ENCODE measurements at places on chromosomes 12 and 14.

- DNase-seq, result no peak
Measured at GRCh38 chr12:51809193-51809592, 39.3 kb downstream of the FIGNL2 start.

- no peak for DNase-seq
Measured at GRCh38 chr12:98559666-98560065, 33.8 kb upstream of the SLC25A3 start.

GRCh38 chr12:108591267-108591980, 6.5 kb downstream of the TMEM119 start:
- DNase-seq, result no peak

- no peak for DNase-seq
Measured at GRCh38 chr12:115630136-115630535, 647.4 kb downstream of the MED13L start.

DNA sequence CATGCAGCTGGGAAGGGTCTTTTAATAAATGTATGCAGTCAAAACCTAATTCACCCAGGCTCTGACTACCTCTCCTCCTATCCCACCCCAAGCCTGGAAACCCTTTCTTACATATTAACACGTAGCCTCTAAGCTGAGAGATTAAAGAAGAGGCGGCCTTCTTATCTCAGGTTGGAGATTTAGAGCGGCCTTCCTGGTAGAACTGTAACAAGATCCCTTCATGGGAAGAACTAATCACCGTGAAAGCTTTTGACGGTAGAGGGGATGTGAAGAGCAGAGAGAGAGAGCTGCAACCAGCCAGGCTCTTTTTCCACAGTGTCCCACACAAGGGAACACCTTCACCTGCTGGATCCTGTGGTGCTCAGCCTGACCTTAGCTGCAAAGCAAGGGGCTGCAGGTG, 367.4 kb downstream of the MED13L start:
- no peak for DNase-seq

DNA sequence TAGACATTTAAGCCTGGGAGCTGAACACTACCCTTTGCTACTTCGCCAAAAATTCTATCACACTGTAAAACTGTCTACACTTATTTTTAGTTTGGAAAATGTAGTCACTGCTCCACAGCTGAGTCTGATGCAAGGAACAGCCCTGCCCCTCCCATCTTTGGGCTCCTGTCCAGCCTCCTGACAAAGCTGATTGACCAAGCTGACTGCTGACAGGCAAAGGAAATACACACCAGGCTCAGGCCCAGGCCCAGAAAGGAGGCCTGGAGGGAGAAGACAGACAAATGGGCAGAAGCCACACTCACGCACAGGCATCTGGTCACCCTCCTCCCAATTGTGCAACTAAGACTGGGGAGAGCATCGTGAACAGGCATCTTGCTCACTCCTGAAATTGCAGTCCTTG, 55.3 kb downstream of the ISCA2 start:
- DNase-seq, result no peak

DNA sequence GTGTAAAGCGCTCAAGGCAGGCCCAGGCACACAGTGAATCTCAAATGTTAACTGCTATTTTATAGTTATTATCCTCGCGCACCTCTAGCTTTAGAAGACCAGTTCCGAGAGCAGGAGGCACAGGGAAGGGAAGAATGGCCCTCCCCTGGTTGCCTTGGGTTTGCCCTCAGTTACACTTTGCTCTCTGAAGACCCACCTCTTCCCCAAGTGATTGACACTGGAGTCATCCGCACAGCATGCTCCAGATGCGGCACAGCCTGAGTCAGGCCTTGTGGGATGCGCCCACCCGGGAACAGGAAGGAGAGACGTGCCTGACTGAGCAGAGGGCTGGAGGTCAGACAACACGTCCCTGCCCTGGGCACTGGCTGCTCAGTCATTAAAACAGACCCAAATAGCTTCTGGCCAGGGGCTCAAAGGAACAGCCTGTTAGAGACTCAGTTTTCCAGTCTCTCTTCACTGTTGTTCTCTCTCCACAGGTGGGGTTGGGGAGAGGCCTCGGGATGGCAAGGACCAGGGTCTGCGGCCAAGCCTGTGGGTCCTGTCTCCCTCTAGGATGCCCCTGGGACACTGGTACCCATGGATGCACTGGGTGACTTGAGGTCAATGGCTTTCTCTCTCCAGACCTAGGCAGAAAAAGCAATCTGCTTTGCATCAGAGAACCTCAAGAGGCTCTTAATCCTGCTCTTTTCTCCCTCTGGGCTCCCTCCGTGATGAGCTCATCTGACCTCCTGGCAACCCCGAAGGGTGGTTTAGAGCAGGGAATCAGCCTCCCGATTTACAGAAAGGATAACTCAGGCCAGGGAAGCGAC, 13.6 kb upstream of the MLXIP start:
- peak; percentile 61 for DNase-seq

DNA sequence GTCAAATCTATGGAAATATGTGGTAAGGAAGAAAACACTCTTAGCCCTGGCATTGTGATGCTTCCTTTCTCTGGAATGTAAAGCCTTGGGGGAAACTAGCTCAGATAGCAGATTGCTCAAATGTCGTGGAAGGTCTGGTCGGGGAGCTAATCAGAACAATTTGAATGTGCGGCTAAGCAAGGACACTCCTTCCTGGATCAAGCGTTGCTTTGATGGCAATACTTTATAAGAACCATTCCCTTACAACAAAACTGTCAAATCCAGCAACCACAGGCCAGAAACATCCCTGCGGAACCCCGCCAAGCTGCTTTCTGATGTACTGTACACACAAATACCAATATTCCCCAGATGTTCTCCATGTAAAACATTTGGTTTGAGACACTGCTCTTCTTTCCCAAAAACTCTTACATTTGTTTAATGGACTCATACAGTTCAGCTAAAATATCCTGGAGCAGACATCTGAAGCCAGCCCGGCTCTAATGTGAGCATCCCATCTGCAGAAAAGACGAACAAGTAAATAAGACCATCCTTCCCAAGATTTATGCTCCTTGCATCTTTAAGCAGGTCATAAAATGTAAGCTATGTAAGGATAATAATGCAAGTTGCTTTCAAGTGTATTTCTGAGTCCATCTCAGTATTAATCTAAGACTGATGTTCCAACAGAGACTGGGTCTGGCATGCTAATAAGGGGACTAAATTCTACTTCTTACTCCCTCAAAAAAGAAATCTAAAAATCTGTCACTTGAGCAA, 20.2 kb downstream of the NUAK1 start:
- DNase-seq, result no peak

- peak; percentile 26 for DNase-seq
Measured at GRCh38 chr12:27821259-27821973, 41.4 kb upstream of the MANSC4 start.

DNA sequence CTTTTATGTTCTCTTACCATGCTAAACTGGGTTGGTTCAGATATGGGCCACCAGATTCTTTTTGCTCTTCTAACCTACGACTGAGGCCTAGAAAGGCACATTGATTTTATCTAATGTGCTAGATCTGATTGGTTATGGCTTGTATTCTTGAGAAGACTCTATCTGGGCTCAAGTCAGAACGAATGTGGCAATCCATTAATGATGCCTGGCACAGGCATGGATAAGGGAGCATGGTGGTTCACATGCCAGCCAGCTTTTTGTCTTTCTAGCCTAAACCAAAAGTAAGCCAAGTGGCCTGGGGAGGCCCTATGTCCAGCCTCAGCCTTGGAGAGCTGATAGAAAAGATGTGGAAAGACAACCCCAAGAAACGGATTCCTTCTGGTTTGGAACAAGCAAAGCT, 82.7 kb downstream of the KNTC1 start:
- no peak for DNase-seq

DNA sequence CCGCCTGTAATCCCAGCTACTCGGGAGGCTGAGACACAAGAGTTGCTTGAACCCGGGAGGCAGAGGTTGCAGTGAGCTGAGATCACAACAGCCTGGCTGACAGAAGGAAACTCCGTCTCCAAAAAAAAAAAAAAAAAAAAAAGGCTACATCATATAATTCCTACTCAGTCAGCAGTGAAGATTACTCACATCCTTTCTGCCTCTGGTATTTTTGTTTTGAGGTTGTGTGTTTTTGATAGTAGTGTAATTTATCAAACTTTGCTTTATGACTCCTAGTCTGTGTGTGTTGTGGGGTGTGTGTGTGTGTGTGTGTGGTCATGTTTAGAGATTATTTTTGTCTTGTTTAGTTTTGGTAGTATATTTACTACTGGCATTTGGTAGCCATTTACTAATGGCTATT, 29.8 kb upstream of the DLGAP5 start:
- no peak for DNase-seq

GRCh38 chr14:104537613-104537988, 42.0 kb upstream of the C14orf180 start:
- DNase-seq, result no peak

- DNase-seq, result no peak
Measured at GRCh38 chr14:89841851-89842250, 112.7 kb downstream of the EFCAB11 start.

DNA sequence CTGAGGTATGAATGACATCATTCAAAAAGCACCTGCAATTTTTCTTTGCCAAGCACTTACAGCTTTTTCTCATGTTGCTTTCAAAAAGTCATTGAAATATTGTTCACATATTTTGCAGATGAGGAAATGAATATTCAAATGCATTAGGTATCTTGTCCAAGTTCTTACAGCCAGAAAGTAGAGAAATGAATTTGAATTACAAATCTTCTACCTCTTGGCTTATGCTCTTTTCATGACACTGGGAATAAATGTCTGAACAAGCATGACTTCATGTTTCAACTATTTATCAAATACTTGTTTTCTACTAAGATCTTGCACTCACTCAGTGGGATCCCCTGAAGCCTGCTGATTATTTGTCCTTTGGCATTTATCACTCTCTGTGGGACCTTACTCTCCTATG, 267.2 kb upstream of the BTG1 start:
- no peak for DNase-seq

GRCh38 chr12:103687253-103687652, 100.2 kb downstream of the STAB2 start:
- DNase-seq, result no peak

DNA sequence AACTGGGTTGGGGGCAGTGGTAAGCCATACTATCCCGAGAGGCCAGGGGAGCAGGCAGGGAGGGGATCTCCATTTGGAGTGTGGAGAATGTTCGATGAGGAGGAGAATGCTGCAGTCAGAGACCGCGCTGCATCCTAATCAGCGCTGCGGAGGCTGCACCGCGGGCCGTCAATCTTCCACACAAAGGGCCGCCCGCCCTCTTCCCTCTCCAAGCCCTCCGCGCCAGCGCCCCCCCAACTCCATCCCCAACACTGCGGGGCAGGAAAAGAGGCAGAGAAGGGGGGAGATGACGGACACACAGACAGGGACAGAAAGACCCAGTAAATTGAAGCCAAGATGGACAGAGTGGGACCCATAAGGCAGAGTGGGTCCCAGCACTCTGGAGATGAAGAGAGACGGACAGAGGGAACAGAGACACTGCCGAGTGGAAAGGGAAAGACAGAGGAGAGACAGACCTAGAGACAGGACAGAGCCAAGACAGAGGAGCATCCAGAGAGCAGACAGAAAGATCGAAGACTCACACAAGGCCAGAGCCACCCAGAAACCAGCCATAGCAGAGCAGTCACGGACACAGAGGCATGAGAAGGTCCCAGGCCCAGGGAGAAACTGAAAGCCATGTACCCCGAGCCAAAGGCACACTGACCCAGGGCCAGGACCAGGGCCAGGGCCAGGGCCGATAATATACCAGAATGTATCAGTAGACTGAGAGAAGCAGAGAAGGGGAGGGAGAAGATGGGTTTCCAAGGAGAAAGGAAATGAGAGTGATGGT, 3.5 kb downstream of the CISTR start:
- DNase-seq, result no peak

- DNase-seq, result no peak
Measured at GRCh38 chr12:6092784-6093722, 31.4 kb downstream of the VWF start.

- DNase-seq, result no peak
Measured at GRCh38 chr12:32836710-32837109, 59.9 kb downstream of the PKP2 start.

- DNase-seq, result no peak
Measured at GRCh38 chr14:103846097-103846496, 1.3 kb downstream of the PPP1R13B start.

DNA sequence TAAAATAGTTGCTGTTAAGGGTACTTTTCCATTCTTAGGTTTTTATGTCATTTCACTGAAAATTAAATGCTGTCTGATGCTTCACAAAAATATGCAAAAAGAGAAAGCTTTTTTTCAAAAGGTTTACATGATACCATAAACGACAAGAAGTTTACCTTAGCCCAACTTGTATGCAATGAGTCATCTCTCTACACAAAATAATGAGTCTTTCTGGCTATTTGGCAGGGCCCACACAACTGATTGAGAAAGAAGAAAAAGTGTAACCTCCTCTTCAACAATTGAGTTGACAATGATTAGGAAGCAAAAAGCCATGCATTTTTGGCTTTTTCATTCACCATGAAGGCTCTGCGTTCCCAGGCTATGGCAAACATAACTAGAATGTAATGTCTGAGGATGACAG, 165.4 kb upstream of the CPNE8 start:
- no peak for DNase-seq

DNA sequence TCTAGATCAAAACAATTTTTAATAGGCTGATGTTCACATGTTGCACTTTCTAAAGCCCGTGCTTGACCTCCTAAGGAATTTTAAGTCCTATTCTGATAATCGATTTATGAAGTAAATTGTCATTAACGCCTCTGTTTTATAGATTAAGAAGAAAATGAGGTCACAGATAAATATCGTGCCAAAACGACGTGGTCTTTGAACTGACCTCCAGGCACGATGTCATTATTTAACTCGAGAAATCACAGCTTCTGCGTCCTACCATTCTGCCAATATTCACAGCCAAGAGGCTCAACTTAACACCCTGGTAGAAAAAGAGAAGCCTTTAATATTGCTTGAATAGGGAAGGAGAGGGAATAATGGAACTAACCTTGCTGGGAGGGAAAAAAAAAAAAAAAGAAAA, 888 bp upstream of the EEA1 start:
- DNase-seq, result no peak

- DNase-seq, result no peak
Measured at GRCh38 chr12:69583203-69583602, 2.1 kb upstream of the CCT2 start.

DNA sequence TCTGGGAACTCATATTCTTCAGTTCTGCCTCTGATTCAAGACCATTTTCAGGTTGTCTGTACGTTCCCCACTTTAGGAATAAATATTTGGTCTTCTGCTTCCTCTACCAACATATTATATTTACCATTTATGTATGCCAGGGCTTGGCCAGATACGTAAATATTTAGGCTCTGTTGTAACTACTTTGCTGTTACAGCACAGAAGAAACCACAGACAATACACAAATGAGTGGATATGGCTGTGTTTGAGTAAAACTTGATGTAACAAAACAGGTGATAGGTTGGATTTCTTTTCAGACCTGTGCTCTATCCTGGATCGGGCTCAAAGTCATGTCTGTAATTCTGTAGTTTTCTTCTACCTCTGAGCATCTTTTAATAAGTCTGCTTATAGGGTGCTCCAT, 37.5 kb downstream of the RAP1B start:
- no peak for DNase-seq

- DNase-seq, result no peak
Measured at GRCh38 chr12:46926526-46926925, 100.7 kb upstream of the SLC38A4 start.

GRCh38 chr14:104989951-104990303, 4.3 kb downstream of the CLBA1 start:
- DNase-seq, result no peak

All from NCI-H524 treated with DMSO at 0.1 percent for 48 hours (cell line).